A549 treated with CpdA at 1 μM for 4 hours (cell line): ENCODE measurements at places on chromosomes 1 and 21. TPM values are rescaled to one million over a fixed set of nuclear protein-coding genes. Genes with fewer than 3 reads are reported as not detected.

Gene USH2A
- not detected in 5 replicates for total RNA-seq

Gene TMEM51
- 38.4 to 44.7 TPM (median 43.3 TPM) in 5 replicates for total RNA-seq

Gene ESRRG
- total RNA-seq, result not detected in 5 replicates

Gene PLA2G2D
- total RNA-seq, result 0.03 TPM in 1 of 5 replicates, not detected in the others

Gene COL24A1
- 0.02 to 0.03 TPM in 2 of 5 replicates, not detected in the others for total RNA-seq

Gene TNFSF4
- 0.03 to 0.08 TPM (median 0.06 TPM) in 4 of 5 replicates, not detected in the other for total RNA-seq

Gene TAL1
- not detected in 5 replicates for total RNA-seq

Gene CACNA1S
- total RNA-seq, result 0.02 TPM in 1 of 5 replicates, not detected in the others

Gene DMBX1
- 0.61 to 1.5 TPM (median 0.82 TPM) in 5 replicates for total RNA-seq

Gene ETNK2
- 3.0 to 4.1 TPM (median 3.4 TPM) in 5 replicates for total RNA-seq

Gene PTGER3
- total RNA-seq, result 0.01 TPM in 1 of 5 replicates, not detected in the others

Gene TPM3
- total RNA-seq, result 443 to 631 TPM (median 459 TPM) in 5 replicates

Gene SPRR2A
- total RNA-seq, result not detected in 5 replicates

Gene IFI6
- total RNA-seq, result 10.4 to 15.9 TPM (median 12.8 TPM) in 5 replicates

Gene HJV
- not detected in 5 replicates for total RNA-seq

Gene ZNF697
- 1.6 to 2.1 TPM (median 1.8 TPM) in 5 replicates for total RNA-seq

Gene AK5
- 6.2 to 9.0 TPM (median 7.3 TPM) in 5 replicates for total RNA-seq

Gene ATP1A4
- not detected in 5 replicates for total RNA-seq

Gene PSEN2
- 26.1 to 29.8 TPM (median 28.0 TPM) in 5 replicates for total RNA-seq

Gene THEM5
- total RNA-seq, result not detected in 5 replicates

Gene CYP4A22
- not detected in 5 replicates for total RNA-seq

Gene FCRL2
- not detected in 5 replicates for total RNA-seq

Gene TNFRSF1B
- 0.33 to 0.59 TPM (median 0.40 TPM) in 5 replicates for total RNA-seq

Gene CD1D
- total RNA-seq, result 0.05 TPM in 1 of 5 replicates, not detected in the others

Gene GATAD2B
- 7.6 to 14.9 TPM (median 8.5 TPM) in 5 replicates for total RNA-seq
